ENCODE measurements at places on chromosomes 5 and 9.

DNA sequence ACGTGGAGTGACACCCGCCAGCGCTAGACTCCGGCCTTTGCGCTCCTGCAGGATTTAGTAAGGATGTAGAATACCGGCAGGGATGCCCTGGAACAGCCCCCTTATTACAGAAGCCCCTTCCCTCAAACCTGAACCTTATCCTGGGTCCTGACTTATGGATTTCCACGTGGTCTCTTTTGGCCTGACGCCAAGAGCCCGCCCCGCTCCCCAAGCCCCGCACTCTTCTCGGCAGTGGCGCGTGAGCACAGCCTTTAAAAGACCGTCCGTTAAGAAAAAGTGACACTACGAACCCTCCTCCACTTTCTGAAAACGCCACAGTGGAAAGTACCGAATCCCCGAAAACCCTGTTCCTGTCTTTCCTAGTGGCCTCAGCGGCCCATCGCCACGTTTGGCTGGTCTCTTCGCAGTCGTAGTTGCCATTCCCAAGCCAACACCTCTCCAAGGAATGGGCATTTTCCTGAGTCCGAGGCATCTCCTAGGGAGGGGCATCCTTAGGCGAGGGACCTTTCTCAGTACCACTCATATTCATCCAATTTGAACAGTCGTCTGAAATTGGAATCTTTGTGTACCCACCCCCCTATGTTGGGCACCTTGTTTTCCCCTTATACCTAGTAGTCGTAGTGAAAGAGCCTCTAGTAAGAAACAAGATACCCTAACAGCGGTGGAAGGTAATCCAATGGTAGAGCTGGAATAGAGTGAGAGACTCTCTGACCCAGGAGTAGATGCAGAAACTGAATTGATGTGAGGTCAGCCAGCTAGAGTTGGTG, 732 bp upstream of the MCIDAS start:
- no peak for DNase-seq

DNA sequence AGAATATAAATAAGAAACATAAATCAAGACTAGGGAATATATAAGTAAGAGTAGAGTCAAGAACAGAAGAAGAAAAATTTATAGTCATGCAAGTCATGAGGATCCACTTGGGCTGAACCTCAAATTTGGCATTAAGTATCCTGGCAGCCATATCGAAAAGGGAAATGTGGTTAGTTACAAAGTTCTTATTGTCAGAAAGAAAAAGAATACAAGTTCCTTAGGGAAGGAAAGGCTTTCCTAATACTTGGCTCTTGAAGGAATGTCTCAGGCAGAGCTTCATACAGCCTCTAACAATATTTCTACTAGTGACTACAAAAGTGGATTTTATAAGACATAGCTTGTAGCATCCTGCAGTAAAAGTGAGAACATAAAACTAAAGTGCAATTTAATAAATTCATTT, 45.4 kb downstream of the TMEM252 start:
- DNase-seq = no peak

- peak; percentile 27 for DNase-seq
Observed at GRCh38 chr5:150485693-150486401, 22.1 kb upstream of the NDST1 start.

DNA sequence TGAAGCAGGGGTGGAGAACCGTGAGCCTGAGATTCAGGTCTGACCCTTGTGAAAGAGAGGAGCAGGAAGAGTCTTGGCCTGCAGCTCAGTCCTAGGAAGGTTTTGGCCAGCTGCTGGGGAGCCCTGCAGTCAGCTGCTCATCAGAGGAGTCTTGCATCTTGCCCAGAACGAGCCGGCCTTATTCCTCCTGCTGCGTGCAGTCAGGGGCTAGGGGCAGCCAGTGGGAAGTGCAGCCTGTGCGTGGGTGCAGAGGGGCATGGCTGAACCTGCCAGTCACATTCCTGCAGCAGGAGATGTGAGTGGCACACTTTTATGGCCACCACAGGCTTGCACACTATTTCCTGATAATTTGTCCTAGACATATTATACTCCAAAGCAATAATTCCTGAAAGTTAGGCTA, 278.7 kb downstream of the NPR3 start:
- no peak for DNase-seq

DNA sequence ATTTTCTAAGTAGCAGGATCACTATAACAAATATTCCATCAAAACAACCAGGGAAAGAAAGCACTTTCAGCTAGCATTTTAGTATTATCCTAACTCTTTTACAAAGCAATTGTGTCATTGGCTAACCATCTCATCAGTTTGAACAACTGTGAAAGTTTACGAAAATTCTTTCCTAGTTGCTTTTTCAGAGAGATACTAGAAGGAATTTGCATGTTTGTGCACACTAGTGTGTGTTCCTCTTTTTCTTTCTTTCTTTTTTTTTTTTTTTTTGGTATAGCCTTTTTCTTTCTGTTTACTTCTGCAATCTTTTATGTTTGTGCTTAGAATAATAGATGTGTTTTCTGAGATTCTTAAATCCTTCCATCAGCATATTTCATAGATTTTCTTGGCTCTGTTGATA, 124.7 kb upstream of the SEMA6A start:
- DNase-seq = no peak

GRCh38 chr5:14925326-14925725, 53.7 kb upstream of the ANKH start:
- DNase-seq = no peak

DNA sequence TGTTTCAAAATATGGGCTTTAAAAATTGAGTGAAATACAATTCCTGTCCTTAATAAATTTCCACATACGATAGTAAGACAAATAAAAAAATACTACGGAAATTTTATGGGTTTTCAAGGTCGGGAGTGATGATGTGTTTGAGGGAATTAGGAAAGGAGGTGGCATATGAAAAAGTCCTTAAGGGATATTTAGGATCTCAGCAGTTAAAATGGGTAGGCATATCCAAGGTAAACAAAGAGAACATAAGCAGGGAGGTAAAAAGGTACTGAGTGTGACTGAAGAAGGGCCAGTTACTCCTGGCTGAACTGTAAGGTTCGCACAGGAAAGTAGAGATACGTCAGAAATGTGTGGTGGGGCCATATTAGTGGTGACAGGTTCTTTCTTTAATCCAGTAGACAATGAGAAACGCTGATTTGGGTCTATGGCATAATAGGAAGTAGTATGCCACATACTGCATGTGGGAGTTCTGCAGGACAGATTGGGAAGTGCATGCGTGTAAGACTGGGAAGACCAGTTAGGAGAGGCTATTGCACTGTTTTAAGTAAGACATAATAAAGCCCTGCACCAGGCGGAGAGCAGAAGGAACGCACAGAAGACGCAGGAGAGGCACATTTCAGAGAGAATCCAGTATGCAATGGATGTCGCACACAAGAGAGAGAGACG, 937 bp upstream of the HMGCR start:
- peak; percentile 74 for DNase-seq

DNA sequence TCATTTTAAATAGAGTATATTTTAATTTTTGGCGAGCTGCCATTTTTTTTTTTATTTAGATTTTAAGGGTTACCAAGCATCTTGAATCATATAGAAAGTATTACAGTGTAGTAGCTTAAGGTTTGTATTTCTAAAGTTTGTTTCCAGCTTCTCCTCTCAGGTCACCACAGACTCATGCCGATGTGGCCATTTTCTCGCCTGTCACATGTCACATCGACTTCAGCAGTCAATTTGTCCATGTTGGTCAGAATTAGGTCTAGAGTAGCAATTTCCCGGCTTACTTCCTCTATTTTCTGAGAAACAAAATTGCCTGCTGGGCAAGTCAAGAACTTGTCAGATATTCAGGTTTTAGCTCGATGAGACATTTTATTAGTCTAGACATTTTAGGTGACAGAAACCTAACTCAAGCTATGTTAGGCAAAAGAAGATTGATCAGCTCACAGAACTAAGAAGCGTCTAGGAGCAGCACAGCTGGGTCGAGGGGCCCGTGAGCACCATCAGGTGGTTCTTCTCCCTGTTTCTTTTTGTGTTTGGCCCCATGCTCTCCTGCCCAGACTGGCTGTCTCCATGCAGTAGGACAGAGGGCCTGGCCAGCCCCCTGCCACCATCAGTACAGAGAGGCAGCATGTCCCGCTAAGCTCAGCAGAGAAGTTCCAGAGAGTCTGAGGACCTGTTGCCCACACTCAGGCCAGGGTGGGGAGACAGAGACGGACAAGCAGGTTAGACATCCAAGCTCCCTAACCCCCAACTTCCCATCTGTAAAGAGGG, 48.4 kb upstream of the AFAP1L1 start:
- peak; percentile 44 for DNase-seq

GRCh38 chr5:77806213-77806843, 30.2 kb upstream of the TBCA start:
- no peak for DNase-seq

GRCh38 chr5:135005076-135005475, 29.0 kb downstream of the PITX1 start:
- DNase-seq = no peak

GRCh38 chr9:81314490-81314889, 374.9 kb downstream of the TLE1 start:
- no peak for DNase-seq

- DNase-seq = peak; percentile 11
Observed at GRCh38 chr9:73916016-73916673, 581.0 kb upstream of the RORB start.

Measured in pons (tissue), 1 donor.